ENCODE measurements at places on chromosomes 12 and 14. TPM values are rescaled to one million over a fixed set of nuclear protein-coding genes. Genes with fewer than 3 reads are reported as not detected.

GRCh38 chr14:96797582-96798349 is 584 bp downstream of the VRK1 start:
- DNase-seq = no peak

The COCH gene
- not detected for polyA plus RNA-seq

DNA sequence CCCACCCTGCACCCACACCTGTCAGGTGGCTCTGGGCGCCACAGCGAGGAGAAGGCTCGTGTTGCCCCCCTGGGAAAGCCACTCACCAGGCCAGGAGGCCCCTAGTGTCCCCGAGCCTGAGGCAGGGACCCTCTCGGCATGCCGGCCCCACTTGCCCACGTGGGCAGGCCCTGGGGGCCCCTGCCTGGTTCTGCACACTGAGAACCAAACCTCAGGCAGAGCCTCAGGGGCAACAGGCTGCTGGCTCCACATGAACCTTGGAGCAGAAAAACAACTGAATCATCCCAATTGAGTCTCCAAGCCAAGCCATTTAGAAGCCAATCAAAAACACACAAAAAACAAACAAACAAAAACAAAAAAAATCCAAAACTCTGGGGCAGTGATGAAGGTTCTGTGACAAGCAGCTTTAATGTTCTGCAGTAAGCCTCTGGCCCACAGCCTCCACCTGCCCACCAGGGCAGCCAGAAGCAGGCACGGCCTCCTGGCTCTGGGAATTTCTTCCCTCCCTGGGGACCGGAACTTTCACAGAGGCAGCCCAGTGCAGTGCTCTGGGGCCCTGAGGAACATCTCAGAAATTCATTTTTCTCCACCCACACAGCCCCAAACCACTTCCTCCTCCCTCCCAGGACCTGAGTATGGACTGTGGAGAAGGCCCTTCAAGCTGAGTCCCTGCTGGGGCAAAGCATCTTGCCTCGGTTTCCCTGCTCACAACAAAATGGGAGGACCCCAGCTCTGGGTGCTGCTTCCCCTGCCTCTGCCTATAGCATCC is 90.2 kb downstream of the CHGA start:
- no peak for DNase-seq

GRCh38 chr12:124916374-124917134 is 2.1 kb upstream of the UBC start:
- no peak for DNase-seq

DNA sequence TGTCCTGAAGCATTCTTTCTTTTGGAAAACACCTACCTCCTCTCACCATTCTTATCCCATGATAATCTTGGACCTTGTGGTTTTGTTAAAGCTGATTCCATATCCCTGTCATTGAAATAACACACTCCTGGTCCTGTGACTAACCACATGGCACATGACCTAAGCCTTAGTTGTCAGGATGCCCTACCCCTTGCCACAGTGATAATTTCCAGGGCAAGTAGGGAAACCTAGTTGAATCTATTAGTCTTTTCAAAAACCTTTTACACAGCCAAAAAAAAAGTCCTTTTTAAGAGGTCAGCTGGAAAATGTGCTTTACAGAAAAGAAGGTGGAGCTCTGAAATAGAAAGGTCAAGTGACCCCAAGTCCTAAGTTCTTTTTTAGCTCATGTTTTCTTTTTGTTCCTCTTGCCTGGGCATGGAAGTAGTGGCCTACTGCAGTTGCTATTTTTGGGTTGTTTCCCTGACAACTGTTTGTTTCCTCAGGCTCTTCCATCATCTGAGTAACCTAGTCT is 608.4 kb downstream of the LRFN5 start:
- DNase-seq = peak; percentile 65

GRCh38 chr12:1935700-1936378 is 17.4 kb upstream of the CACNA2D4 start:
- no peak for DNase-seq

DNA sequence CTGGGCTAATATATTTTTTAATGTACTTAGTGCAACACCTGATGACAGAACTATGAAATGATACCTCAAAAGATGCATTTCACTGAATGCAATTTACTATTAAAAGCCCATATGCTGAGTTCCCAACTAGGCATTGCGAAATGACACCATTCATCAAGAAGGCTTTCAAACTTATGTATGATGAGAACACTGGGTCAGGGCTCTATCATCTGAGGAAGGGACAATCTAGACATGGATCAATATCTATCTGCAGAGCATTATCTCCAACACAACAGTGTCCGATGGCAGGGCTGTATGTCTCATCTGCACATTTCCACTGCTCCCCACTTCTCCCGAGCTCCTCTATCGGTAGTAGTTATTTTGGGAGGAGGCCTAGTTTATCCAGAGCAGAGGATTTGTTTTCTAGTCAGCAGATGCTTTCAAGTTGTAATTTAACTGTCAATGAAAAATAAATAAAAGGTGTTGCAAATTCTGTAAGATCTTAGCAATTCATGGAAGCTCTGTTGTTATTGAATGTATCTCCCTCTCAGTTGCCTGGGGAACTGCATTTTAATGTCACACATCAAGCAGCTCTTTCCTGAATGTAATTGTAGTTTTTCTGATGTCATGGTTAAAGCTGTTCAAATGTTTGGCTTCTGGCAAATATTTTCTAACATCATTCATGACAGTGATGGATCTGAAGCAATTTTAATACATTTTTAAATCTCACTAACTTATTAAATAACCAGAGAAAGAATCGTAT is 7.4 kb upstream of the GCH1 start:
- no peak for DNase-seq

The NINJ2 gene
- 0.94 TPM for polyA plus RNA-seq

The TSHR gene
- not detected for polyA plus RNA-seq

- DNase-seq = no peak
Measured at GRCh38 chr12:129215556-129215955, 362.3 kb downstream of the GLT1D1 start.

- DNase-seq = no peak
Measured at GRCh38 chr14:21384494-21384851, 654 bp upstream of the SUPT16H start.

DNA sequence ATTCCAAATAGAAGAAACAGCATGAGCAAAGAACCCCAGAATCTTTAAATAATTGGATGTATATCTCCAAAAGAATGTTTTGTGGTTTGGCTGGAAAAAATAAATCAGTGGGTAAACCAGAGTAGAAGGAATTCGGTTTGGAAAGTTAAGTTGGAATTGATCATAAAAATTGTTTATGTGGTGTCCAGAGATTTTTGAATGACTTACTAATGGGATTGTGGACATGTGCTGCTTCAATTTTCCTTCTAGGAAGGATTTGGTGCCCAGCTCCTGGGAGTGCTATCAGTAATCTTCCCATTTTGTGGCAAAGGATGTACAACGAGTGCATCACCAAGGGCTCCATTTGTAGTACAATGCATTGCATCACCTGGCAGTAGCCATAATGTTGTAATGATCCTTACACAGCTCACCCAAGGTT is 224.8 kb downstream of the SLC16A7 start:
- no peak for DNase-seq

DNA sequence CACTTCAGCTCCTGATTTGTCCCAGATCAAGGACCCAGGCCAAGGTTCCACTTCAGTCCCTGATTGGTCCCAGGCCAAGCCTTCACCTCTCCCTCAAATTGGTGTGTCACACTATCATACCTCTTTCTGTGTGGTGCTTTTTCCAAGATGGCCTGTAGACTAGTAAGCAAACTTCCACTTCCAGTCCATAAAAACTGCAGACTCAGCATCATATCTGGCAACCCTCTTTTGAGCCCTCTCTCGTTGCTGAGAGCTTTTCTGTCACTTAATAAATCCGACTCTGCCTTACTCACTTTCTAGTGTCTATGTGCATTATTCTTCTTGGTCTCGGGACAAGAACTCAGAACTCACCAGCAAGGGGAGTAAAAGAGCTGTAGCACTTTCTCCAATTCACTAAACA is 1395.1 kb downstream of the LRFN5 start:
- no peak for DNase-seq

DNA sequence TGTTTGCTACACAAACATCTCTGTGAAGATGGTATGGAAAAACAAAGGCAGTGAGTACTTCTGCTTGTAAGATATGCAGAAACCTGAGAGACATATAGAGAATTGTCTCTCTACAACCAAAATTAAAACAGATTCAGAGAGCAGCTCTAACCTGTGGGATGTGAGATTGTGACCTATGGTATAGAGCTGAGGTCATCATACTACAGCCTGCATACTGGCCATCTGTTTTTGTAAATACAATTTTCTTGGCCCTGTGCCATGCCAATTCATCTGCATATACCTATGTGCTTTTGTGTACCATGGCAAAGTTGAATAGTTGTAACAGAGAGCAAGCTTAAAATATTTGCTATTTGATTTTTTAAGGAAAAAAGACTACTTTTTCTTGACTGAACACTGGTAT is 99.6 kb downstream of the LMO3 start:
- DNase-seq = no peak

GRCh38 chr12:132481345-132481744 is 8.6 kb upstream of the FBRSL1 start:
- no peak for DNase-seq

DNA sequence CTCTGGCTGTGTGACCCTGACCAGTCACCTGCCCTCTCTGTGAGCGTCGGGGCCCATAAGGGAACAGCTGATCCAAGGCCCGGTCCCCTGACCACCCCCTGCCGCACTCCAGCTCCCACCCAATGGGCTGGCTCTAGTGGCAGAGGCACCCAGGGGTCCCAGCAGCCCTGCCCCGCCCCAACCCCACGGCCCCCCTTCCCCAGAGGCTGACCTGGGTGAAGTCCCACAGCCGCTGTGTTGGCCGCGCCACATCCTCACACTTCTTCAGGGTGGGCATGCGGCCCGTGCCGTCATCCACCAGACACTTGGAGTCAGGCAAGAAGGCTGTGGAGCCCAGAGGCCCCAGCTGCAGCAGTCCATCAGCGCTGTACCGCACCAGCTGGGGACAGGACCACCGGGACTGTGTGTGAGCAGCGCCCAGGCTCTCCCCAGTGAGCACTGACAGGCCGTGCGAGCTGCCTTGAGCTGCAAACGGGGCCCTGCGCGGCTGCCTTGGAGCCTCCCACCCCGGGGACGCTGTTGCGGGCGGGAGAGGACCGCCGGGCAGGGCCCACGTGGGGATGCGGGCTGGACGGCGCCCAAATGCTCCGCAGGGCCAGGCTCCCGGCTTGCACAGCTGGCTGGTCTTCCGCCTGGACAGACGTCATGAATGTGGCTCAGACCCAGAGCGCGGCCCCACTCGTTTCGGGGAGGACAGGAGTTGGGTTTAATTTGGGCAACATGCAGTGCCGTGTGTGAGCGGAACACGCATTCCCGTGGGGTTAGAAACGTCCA is 53.5 kb downstream of the NOC4L start:
- no peak for DNase-seq

The HSPA2 gene
- 7.0 TPM for polyA plus RNA-seq

The DACT1 gene
- polyA plus RNA-seq = 0.19 TPM

The MYL2 gene
- polyA plus RNA-seq = 0.41 TPM

GRCh38 chr12:112107306-112108201 is 1.0 kb downstream of the NAA25 start:
- no peak for DNase-seq

GRCh38 chr14:30982533-30982932 is 42.9 kb upstream of the AP4S1 start:
- DNase-seq = no peak

DNA sequence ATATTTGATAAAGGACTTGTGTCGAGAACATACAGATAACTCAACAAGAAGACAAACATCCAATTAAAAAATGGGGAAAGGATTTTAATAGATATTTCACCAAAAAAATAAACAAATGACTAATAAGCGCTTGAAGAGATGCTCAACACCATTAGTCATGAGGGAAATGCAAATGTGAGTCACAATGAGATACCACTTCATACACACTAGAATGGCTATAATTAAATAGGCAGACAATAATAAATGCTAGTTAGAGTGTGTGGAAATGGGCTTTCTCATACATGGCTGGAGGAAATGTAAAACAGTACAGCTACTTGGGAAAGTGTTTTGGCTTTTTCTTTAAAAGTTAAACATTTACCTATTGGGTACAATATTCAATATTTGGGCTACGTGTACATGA is 34.8 kb downstream of the DLK1 start:
- peak; percentile 44 for DNase-seq

The LIN7A gene
- not detected for polyA plus RNA-seq

- no peak for DNase-seq
Measured at GRCh38 chr14:35687335-35687939, 121.7 kb downstream of the RALGAPA1 start.

GRCh38 chr14:67526676-67527459 is 6.2 kb upstream of the PLEKHH1 start:
- DNase-seq = peak; percentile 23

DNA sequence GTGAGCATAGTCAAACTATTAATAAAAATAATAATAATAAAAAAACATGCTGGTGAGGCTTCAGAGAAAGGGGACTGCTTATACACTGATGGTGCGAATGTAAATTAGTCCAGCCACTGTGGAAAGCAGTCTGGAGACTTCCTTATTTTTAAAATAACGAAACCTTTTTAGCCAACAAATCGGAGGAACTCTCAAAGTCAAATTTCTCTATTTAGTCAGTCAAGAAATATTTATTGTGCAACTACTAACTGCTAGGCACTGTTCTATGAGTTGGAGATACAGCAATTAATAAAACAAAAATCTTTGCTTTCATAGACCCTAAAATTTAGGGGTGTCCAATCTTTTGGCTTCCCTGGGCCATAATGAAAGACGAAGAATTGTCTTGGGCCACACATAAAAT is 10.8 kb downstream of the TAOK3 start:
- no peak for DNase-seq

- no peak for DNase-seq
Measured at GRCh38 chr12:64476844-64477243, 24.9 kb downstream of the TBK1 start.

The MYRFL gene
- 0.39 TPM for polyA plus RNA-seq

DNA sequence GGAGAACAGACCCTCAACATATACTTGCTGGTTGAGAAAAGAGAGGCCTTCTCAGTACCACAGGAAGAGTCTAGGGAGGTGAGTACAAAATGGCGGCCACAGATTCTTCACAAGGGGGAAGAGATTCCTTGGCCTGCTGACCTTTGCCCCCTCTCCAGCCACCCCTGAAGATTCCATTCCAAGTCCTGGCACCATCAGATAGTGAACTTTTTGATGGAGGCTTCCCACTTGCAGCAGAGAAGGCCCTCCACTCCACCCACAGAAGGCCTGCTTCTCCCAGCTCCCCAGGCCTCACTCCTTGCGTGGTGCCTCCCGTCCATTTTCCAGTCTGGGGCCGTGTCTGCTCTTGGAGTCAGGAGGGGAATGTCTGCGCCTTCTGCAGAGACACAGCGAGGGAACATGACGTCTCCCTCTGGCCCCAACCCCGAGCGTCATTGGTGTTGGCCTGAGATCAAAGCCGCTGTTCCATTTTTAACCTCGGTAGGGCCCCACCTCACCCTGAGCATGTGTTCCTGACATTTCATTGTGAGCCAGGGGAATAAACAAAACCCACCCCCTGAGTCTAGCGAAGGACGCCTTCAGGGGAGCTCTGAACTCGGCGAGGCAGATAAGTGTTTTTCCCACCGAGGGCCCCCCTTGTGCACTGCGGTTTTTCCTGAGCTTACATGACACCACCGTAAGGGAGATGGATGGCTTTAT is 268.7 kb upstream of the TBX3 start:
- DNase-seq = no peak
